A673 (cell line): ENCODE measurements at places on chromosomes 5 and 9. TPM values are rescaled to one million over a fixed set of nuclear protein-coding genes. Genes with fewer than 3 reads are reported as not detected.
A peak's percentile ranks its signal among the peaks of the same experiment; 100 is the strongest.

DNA sequence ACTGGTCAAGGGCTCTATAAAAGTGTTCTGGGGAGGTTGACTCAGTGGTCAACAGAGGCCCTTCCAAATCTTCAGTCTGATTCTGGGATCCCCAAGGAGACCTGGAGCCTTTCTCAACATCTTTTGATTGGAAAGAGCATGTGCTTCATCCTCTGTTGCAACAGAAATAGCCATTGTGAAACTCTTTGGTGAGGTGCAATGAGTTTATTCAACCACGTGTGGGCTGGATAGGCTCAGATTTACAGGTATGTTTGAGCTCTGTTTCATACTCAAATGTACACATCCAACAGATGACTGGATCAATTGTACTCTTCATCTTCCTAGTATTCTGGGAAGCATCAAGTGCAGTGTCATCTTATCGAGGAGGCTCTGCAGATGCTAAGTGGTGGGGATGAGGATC lies 60.5 kb downstream of the CTSL start:
- no peaks in the 10 kb centered on the region for H3K36me3 ChIP-seq
- H3K27me3 ChIP-seq = no peaks in the 10 kb centered on the region
- no peak overlapping the region for H3K27ac ChIP-seq

ELOVL7 gene
- 0.15 TPM in 1 of 2 replicates, not detected in the other for total RNA-seq

C9orf152 gene
- not detected in 2 replicates for total RNA-seq

- no peaks in the 10 kb centered on the region for H3K27me3 ChIP-seq
- no peaks in the 10 kb centered on the region for H3K4me1 ChIP-seq
- no peak overlapping the region for H3K4me3 ChIP-seq
Measured at GRCh38 chr9:134592018-134592818, 49.4 kb upstream of the COL5A1 start.

DNA sequence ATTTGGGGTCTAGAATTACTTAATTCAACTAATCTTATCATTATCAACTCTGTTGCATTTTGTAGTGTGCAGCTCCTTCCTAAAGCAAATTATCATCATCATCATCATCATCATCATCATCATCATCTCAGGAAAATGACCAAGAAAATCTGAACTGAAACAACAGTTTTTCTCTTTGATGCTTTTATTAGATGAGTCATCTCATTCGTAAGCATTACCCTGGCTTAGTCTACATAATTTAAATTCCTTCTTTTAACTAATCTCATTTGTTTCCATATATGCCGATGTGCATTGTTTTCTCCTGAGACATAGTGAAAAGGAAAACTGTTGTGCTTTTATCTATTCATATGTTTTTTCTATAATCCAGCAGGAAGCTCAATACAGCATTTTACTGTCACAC lies 173.0 kb upstream of the PDE4D start:
- DNase-seq = peak; percentile 16
- no peak overlapping the region for H3K4me3 ChIP-seq
- H3K27ac ChIP-seq = no peak overlapping the region
- H3K36me3 ChIP-seq = no peaks in the 10 kb centered on the region

LRRC70 gene
- 1.8 and 2.0 TPM in 2 replicates for total RNA-seq

PPP3R2 gene
- total RNA-seq = not detected in 2 replicates

DNA sequence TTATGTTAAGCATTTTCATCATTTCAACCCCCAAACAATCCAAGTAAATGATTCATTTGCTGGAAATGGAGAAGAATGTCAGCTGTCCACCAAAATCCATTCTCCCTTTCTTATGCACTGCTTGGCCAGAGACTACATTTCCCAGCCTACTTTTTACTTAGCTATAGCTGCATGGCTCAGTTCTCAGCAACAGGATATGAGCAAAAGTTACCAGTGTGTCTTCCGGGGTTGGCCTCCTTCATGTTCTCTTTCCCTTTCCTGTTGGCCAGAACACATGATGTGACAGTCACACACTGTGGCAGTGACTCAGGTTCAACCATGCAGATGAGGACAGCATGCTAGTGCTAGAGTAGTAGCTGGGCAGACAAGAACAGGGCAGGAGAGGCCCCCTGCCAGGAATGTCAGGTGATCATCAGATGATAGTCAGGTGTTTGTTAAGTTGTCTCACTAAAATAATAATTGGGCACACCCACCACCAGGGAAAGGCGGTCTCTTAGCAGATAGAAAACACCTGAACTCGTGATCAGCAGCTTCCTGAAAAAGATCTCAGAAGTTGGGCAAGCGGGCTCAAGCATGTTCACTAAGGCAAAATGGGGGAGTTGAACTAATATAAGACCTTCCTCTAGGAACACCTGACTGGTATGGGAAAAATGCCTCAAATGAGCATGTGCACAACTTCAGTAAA lies 12.2 kb downstream of the GPR150 start:
- H3K4me3 ChIP-seq = no peak overlapping the region
- H3K27me3 ChIP-seq = no peaks in the 10 kb centered on the region
- H3K4me1 ChIP-seq = no peaks in the 10 kb centered on the region
- no peak for DNase-seq

DNA sequence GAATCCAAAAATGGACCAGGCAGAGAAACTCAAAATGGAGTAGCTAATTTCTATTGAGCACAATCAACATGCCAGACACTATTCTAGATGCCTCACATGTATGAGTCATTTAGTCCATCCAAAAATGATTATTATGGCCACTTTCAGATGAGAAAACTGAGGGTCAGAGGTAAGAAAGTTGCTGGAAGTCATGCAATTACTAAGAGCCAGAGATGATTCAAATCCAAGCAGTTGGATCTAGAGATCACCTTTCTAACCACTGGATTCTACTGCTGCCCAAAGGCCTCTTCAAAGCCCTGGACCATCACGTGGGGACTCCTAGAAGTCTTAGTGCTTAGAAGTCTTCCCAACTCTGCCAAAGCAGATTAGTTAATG lies 51.8 kb upstream of the HMHB1 start:
- no peak for DNase-seq
- no peaks in the 10 kb centered on the region for H3K36me3 ChIP-seq
- H3K4me1 ChIP-seq = no peaks in the 10 kb centered on the region
- H3K27me3 ChIP-seq = no peaks in the 10 kb centered on the region
- H3K4me3 ChIP-seq = no peak overlapping the region
- no peak overlapping the region for H3K27ac ChIP-seq

DNA sequence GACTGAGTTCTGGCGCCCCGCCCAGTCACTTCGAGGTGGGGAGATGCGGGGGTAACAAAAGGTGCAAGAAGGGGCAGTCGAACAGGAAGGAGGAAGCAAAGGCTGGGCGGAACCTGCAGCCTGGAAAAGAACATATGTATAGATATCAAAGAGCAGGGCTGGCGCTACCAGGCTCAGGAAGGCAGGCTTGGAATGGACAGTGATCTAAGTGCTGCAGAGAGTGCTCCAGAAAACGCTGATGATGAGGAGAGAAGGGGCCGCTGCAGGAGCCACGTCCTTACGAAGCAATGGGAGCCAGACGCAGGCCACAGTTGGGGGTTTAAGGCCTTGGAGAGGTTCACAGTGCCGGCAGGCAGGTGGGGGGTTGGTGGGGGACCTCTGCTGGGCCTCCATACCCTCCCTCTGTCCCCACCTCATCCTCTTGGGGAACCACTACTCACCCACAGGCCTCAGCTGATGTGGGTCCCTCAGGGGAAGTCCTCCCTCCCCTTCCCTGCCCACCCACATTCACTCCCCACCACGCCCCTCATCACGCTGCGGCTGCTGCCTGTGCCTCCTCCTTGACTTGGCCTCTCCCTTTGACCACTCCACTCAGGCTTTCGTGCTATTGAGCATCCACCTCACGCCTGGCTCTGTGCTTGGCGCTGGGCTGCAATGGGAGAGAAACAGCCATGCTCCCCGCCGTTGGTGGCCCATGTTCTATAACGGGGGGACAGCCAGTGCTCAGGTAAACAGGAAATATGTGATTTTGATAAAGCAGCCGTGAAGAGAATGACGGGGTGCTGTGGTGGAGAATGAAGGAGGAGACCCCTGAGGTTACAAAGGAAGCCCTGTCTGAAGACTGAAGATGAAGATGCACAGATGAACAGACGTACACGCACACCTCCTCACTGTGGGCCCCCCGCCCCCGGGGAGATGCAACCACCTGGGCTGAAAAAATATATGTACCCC lies 40.5 kb upstream of the RPL26L1 start:
- H3K36me3 ChIP-seq = no peaks in the 10 kb centered on the region
- no peak overlapping the region for H3K27ac ChIP-seq
- no peaks in the 10 kb centered on the region for H3K27me3 ChIP-seq
- no peak for DNase-seq
- H3K4me1 ChIP-seq = no peaks in the 10 kb centered on the region

FAM151B gene
- total RNA-seq = 4.0 and 4.3 TPM in 2 replicates

- H3K27me3 ChIP-seq = no peaks in the 10 kb centered on the region
- no peaks in the 10 kb centered on the region for H3K4me1 ChIP-seq
- no peak for DNase-seq
- H3K36me3 ChIP-seq = peaks cover 26% of the 10 kb centered on the region
Measured at GRCh38 chr5:102946971-102947370, 173.0 kb downstream of the GIN1 start.

DNA sequence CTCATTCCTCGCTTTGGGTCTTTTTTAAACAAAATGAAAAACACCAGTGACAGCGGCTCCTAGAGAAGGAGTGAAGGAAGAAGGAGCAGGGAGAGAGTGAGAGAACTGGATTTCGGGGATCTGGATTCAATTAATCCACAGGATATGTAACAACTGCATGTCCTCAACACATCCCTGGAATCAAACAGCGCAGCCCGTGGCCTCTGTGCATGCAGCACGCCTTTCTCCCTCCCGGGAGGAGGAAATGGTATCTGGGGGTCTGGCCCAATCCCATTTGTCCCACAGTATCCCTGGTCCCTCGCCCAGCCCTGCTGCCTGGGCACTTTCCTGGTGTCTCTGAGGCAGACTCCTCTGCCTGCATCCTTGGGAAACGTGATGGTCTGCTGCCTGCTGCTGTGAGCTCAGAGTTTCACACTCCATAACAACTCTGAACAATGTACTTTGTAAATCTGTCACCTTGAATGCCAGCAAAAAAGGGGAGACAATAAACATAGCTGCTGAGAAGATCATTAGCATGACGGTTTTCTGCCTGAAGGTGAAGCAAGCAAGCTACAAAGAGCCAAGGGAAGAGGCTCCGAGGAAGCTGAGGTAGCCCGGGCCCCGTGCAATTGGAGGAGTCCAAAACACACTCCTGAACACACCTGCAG lies 56.1 kb downstream of the PTCH1 start:
- no peaks in the 10 kb centered on the region for H3K27me3 ChIP-seq
- peaks cover 27% of the 10 kb centered on the region for H3K4me1 ChIP-seq
- H3K4me3 ChIP-seq = no peak overlapping the region
- H3K27ac ChIP-seq = no peak overlapping the region
- DNase-seq = no peak

DNA sequence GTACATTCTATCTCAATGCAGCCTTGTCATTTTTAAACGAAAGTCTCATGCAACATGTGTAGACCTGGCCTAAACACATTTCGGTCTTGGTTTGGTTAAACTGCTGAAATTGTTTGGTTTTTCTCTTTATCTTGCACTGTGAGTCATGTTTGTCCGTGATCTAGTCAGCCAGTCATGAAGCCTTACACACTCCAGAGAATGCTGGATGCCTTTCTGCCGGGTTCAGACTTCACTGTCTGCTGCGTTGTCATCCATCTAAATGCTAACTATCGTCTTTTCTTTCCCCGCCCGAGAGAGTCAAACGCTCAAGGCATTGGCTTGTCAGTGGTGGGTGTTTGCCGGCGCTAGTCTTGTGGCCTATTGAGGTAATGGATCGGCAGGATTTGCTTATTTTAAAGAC lies 1194.6 kb upstream of the WWC1 start:
- no peaks in the 10 kb centered on the region for H3K36me3 ChIP-seq
- H3K27ac ChIP-seq = no peak overlapping the region
- no peaks in the 10 kb centered on the region for H3K4me1 ChIP-seq
- H3K4me3 ChIP-seq = no peak overlapping the region
- no peak for DNase-seq

DNA sequence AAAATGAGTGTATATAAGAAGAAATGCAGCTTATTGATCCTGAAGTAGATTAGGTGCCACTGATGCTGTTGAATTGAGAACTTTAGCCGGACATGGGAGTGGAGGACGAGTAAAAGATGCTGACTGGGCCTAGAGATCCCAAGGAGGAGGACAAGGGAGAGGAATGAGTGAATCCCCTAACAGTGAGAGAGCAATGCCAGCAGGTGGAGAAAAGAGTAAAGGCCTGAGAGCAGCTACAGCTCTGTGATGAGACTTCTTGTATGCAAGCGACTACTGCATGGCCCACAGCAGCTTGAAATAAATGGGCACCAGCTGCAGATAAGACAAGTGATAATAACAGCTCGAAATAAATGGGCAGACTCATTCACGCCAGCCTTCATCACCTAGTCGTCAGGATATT lies 44.5 kb upstream of the JMY start:
- no peak for DNase-seq
- no peaks in the 10 kb centered on the region for H3K27me3 ChIP-seq
- H3K4me1 ChIP-seq = no peaks in the 10 kb centered on the region
- no peak overlapping the region for H3K27ac ChIP-seq
- H3K36me3 ChIP-seq = no peaks in the 10 kb centered on the region

SPEF2 gene
- total RNA-seq = 1.5 and 1.7 TPM in 2 replicates

DNA sequence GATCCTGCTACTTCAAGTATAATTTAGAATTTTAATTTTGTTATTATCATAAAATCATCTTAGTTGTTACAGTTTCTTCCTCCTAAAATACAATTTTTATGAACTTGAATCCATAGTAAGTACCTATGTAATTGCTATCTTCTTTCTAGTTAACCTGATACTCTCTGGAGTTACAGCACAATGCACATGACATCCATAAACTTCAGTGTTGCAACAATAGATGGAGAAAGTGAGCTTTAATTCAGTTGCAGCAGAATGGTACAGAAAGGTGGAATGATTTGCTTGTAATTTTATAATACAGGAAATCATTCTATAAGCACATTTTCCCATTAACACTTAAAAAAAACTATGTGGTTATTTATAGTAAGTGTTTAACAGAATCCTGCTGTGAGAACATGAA lies 372.0 kb downstream of the CDH9 start:
- H3K4me3 ChIP-seq = no peak overlapping the region
- H3K36me3 ChIP-seq = no peaks in the 10 kb centered on the region
- H3K27me3 ChIP-seq = no peaks in the 10 kb centered on the region
- H3K4me1 ChIP-seq = no peaks in the 10 kb centered on the region
- DNase-seq = no peak

RNF183 gene
- total RNA-seq = not detected in 2 replicates

DNA sequence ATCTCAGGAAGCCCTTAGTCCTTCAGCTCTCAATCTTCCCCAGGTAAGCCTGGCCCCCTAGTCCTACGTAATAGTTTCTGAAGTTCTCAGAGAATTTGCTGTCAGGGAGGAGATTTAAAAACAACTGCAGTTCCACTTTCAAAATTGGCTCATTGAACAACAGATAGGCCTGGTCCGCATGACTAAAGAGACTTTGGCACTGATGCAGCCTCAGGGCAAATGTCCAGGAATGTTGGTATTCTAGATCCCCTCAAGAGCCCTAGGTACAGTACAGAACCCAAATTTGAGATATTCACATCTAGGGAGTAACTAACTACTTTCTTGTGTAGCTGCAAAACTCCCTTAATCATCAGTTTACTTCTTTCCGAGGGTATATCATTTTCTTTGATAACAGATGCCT lies 162.8 kb downstream of the GABRG2 start:
- no peaks in the 10 kb centered on the region for H3K36me3 ChIP-seq
- H3K27me3 ChIP-seq = no peaks in the 10 kb centered on the region
- no peak overlapping the region for H3K27ac ChIP-seq
- H3K4me1 ChIP-seq = no peaks in the 10 kb centered on the region
